ENCODE measurements at places on chromosomes 11 and 22.
A peak's percentile ranks its signal among the peaks of the same experiment; 100 is the strongest.

GRCh38 chr22:22884888-22885840 lies 2.5 kb upstream of the IGLL5 start:
- no peak for DNase-seq

- no peak for DNase-seq
Measured at GRCh38 chr22:42074132-42074811, at the start of gene PHETA2. Gene PHETA2 (plus strand): TSS chr22:42074248. CDS start chr22:42077294, 3,046 bp downstream.

- DNase-seq, result no peak
Measured at GRCh38 chr11:11722861-11723260, 101.1 kb upstream of the GALNT18 start.

DNA sequence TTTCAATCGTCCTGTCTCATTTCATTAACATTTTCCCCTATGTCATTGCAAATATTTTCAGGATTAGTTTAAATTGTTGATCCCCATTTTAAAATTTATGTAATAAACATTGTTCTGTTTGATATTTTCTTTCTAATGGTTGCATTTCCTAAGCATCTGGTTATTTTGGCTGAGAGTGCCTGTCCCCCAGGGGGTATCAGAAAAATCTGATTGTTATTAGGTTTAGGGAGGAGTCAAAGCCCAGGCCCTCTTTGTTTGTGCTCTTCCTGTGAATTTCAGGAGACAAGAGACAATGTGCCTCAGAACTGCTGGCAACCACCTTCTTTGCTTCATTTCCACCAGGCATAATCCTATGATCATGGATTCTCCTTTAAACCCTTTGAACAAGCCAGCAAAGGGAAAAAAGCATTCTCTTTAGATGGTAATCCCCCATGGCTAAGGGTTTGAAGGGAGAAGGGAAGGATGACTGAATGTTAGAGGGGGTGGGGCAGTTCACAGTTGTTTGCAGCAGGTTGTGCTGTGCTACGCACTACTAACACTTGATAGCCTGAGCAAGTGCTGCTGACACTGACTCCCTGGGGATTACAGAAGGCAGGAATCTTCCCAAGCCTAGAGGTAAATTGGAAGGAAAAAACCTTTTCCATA lies 462.4 kb upstream of the LRRC4C start:
- no peak for DNase-seq

- DNase-seq, result peak; percentile 23
Measured at GRCh38 chr11:1515082-1516060, 28.8 kb upstream of the MOB2 start.
